Fibroblast of skin of right quadriceps (primary cell): ENCODE measurements at places on chromosomes 13 and 19.

DNA sequence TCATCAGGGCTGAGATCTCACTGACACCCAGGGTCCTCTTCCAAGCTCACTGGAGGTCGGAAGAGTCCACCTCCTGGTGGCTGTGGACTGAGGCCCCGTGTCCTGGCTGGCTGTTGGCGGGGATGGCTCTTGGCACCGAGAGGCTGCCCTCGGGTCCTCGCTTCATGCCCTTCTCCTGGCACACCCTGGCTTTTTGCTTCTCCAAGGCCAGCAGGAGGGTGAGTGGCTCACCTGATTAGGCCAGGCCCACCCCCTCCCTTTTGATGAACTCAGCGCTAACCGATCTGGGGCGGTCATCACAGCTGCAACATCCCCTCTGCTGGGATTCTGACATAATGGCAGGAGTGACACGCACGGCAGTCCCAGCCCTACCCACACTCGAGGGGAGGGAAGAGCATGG, 4.4 kb downstream of the SLC39A3 start:
- no peak for DNase-seq

- DNase-seq: no peak
These were observed 6.6 kb downstream of the ZBTB7A start for GRCh38 chr19:4059891-4060620.

DNA sequence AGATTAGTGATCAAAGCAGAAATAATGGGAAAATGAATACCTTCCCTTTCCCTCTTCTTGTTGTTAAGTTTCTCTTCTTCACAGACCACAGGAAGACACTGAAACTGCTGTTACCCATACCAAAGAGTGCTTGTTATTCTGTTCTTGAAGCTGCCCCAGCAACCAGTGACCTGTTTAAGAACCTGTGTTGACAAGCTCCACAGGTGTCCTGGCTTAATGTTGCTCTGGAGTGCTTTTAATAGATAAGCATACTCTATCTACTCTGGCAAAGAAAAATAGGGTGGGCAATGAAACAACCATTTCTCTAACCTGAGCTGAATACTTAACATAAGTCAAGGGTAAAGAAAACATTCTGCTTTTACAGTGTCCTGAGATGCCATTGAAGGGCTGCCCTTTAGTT, 506.7 kb upstream of the GPC6 start:
- DNase-seq: no peak

GRCh38 chr19:55675661-55676354, 782 bp downstream of the EPN1 start:
- DNase-seq: no peak

DNA sequence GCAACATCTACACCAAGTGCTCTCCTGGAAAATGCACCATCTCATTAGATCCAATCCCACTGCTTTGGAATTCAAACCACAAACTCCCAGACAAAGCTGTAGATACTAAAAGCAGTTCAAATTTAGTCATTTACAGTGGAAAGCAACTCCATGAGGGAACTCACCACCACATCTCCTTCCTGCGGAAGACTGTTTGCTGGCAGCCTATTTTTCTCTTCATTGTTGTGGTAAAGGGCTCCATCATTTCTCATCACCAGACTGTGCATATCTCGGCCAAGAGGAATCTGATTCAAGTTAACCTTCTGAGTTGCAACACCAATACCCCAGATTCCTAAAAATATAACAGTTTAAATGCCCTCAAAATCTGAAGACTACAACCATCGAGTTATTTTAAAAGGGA, 8.4 kb downstream of the SPRYD7 start:
- DNase-seq: peak; percentile 72

DNA sequence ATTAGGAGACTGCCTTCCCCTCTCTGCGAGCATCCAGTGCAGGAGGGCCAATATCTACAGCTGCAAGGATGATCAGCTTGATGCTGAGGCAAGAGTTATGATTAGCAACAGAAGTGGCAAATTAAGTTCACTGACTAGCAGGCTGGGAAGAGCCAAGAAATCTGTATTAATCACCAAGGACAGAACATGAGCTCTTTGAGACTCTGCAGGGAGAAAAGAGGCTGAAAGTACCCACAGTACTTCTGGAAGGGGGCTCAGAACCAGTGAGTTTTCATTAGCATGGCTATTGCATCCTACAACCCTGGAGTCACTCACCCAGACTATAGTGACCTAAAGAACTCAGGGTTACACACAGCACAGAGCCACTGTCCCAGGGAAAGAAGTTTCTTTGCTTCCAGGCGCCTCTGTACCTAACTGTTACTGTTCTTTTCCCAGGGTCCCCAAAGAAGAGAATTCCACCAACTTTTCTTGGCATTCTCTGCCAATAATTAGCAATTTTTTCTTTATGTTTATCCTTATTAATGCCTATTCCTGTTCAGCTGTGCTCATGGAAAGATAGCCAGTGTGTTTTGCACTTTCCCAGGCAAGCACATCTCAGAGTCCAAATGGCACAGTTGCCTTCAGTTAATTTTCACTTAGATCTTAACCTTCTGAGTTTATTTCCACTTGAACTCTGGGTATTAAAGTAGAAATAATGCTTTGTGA, 25.8 kb upstream of the MEDAG start:
- DNase-seq: peak; percentile 50

GRCh38 chr13:97911311-97912138, 42.0 kb upstream of the IPO5 start:
- DNase-seq: peak; percentile 31

- no peak for DNase-seq
These were observed 10.6 kb upstream of the NUP62 start for GRCh38 chr19:49939721-49940481.

- no peak for DNase-seq
These were observed 235.3 kb downstream of the KLF12 start for GRCh38 chr13:73898899-73899298.

DNA sequence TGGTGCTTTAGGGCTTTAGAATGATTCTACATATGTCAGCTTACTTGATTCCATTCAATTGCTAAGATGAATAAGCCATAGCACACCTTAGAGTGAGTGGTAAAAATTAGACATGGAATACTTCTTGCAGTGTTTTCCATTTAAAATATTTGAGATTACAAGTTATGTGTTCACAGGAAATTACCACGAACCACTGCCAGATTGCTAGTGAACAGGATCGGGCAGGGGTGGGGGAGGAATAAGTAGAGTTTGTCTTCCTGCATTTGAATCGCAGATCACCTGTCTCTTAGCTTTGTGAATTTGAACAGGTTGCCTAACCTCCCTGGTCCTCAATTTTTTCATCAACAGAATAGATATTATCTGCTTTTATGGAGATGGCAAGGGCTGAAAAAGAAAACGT, 124.6 kb downstream of the GGACT start:
- peak; percentile 14 for DNase-seq

DNA sequence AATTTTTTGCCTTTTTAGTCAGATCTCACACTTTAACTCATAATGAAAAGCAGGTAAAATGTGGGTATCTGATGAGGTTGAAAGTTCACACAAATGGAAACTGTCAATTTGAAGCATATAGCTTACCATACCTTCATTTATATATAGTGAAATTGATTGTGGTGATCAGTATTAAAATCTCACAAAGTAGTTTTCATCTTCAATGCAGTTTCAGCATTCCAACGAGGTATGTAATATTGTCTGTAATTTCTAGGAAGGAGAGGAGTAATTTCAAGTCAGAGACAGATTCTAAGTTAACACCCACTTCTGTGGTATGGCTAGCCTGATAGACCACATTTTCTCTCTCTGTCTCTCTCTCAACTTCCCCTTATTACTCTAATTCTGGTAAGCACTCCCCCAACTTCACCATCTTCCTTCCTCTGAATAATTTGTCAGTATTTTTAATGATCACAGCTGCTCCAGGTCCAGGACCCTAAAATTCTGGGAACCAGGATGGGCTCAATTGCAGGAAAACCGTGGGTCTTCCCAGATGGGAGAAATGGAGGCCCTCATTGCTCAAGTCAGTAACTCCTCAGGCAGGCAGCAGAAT, 455.7 kb downstream of the FGF9 start:
- DNase-seq: no peak

- DNase-seq: peak; percentile 79
These were observed 420 bp downstream of the ECH1 start for GRCh38 chr19:38831142-38831605.

DNA sequence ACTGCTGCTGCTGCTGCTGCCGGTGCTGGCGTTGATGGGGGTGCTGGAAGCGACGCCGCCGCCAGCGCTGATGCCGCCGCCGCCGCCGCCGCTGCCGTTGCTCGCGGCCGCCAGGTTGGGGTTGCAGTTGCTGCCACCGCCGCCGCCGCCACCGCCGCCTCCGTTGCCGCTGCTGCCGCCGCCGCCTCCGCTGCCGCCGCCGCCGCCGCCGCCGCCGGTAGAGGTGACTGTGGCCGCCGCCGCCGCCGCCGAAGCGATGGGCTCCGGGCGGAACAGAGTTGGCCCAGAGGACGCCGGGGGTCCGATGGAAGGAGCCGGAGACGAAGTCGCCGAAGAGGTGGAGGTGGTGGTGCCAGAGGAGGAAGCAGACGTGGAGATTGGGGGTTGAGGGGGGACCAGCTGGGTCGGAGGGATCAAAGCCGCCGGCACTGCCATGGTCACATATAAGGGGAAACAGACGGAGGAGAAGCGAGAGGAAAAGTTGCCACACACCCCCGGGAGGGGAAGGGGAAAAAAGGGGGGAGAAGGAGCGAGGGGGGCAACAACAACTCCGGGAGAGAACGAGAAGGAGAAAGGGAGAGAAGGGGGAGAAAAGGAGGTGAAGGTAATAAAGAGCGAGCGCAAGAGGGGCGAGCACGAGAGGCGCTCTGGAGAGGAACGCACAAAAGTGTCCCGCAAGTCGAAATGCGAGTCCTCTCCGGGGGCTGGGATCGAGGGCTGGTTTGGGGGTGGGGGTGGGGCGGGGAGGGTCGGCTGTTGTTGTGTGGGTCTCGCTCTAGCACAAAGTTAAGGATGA, 471 bp downstream of the DACH1 start:
- no peak for DNase-seq

- peak; percentile 83 for DNase-seq
These were observed 121.2 kb downstream of the PCCA start for GRCh38 chr13:100209857-100210825.

DNA sequence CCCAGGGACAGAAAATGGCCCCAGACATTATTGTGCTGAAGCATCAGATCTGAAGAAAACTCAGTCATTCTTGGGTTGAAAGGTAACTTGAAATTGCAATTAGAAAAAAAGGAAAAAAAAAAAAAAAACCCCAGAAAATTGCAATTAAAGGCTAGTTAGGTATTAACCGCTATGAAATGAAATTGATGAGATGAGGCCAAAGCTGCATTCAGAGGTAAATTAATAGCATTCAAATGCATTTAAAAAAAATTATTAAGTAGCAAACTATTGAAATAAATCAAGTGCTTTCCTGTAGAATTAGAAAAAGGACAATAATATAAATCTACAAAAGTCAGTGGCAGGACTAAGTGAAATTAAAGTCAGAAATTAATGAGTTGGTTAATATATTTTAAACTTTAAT, 6.4 kb downstream of the PGLS start:
- no peak for DNase-seq

- no peak for DNase-seq
These were observed 5.5 kb downstream of the SLC7A1 start for GRCh38 chr13:29589967-29590366.

DNA sequence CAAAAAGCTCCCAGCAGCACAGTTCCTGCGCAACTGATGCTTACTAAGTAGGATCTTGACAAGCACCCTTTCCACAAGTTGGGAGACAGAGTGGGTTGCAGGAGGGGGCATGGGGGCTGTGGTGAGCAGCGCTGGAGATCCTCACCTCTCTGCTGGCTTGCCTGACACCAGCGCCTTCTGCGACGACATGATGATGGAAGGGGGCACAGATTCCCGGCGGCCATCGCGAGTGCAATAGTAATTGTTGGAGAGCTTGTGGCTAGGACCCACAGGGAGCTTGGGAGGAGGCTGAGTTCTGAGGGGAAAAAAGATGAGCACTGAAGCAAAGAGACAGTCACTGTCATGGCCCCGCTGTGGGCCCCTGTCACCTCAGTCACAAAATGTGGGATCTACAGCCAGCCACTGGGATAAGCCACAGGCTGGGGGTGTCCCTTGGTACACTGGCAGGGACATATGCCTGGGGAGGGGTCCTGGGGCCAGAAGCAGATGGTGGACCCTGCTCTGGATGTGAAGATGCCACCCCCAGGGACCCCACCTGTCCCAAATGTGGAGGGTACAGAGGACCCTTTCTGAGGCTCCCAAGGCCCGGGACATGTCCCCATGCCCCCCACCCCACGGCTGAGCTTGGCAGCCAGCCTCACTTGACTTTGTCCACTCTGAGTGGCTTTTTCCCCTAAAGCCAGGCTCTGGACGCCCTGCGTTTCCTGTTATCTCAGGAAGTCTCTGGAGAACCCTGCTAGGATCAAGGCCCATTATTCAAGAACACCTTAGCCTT, 4.6 kb downstream of the NDUFA7 start:
- DNase-seq: no peak

- DNase-seq: no peak
These were observed 96.2 kb downstream of the FGF9 start for GRCh38 chr13:21767032-21767431.

DNA sequence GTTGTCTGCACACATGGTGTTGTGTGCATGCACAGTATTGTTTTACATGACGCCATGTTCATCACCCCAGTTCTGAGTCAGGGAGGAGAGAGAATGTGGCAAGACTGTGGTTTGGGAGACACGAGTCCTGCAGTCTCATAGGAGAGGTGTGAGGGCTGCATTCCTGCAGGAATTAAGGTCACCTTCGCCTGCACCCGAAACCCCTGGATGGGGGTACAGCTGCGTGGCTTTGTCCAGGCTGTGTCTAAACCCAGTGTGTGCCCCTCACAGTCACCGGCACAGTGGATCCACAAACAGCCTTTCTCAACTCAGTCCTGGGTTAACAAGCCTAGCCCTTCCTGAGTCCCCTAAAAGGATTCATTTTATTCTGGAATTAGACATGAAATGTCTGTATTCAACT, 5.7 kb downstream of the ADPRHL1 start:
- no peak for DNase-seq

DNA sequence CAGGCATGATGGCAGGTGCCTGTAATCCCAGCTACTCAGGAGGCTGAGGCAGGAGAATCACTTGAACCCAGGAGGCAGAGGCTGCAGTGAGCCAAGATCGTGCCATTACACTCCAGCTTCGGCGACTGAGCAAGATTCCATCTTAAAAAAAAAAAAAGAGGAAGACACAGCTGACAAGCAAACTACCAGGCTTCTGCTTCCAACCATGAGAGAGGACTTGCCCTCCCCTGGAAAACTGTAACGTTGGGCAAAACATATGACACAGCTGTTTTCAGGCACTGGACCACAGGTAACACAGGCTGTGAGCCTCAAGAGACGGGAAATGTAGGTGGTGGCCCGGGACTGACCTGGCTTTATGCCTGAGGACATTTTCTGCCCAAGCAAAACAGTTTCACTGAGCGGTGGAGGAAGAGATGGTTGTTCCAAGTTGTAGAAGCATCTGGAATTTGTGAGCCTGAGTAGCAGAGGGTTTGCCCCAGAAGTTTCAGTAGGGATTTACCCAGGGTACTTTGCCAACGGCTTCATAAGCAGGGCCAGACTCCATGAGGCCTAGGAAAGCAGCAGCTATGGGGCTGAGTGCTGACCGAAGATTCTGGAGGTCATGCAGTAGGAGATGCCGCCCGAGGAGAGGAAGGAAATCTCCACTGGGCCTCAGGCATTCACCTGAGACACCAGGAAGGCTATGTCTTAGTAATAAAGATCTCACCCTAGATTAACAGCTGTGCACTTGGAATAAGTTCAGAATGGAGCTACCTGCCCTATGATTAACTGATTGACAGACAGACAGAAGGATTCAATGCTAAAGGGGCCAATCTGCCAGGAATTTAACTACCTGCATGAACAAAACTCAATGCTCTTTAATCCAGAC, 88.0 kb downstream of the ABCC4 start:
- DNase-seq: no peak
